ENCODE measurements at places on chromosomes 3 and 15. TPM values are rescaled to one million over a fixed set of nuclear protein-coding genes. Genes with fewer than 3 reads are reported as not detected.
A peak's percentile ranks its signal among the peaks of the same experiment; 100 is the strongest.

SCAANT1 gene
- not detected for polyA plus RNA-seq

FOXL2 gene
- polyA plus RNA-seq, result not detected

DNA sequence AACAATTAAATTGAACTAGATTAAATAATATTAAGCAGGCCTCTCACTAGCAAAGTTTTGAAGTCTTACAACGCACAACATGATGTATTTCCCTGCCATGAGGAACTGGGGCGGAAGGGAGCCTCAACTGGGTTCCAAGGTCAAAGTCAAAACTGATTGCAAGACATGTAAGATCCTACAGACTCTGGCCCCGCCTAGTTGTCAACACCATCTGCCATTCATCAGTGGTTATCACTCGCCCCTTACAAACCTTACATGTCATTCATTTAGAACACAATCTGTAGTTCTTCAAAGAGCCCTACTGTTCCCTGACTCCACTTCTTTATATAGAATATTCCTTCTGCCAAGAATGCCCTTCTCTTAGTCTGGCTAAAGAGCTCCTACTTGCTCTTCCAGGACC is 10.0 kb downstream of the ATP13A3 start:
- no peak for DNase-seq

GRCh38 chr3:170695486-170696064 is 109.7 kb upstream of the SLC7A14 start:
- no peak for DNase-seq

DNA sequence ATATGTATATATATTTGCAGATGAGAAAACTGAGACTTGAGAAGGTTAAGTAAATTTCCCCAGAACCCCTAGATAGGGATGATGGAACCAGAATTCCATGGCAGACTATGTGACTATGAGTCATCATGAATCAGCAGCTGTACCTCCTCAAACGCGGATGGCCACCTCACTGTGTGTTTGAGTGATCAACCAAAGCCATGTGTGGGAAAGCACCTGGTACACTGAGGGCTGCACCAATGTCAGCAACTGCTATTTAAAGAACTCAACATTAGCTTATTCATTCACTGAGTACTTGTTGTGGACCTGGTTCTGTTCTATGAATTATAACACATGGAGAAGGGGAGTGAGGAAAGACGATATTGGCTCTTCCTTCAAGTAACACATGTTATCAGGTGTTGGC is 377.0 kb downstream of the GAP43 start:
- DNase-seq, result no peak

- DNase-seq, result peak; percentile 14
These were observed 164.5 kb downstream of the RORA start for GRCh38 chr15:61064651-61065050.

DNA sequence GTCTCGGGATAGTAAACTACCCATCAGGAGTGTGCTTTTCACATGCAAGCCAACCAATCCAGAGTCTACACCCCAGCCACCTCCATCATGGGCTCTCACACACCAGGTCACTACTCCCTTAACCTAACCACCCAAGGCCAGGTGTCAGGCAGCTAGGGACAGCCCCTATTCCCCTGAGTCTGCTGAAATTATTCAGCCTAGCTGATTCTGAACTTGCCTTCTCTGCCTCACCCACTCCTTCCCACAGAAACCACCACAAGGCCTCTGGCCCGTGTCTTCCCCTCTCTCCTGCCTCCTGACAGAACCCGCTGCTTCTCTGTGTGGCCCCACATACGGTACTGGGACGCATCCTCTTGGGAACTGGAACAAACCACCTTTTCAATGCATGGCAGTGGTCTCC is 82.1 kb downstream of the PCSK6 start:
- DNase-seq, result no peak

DNA sequence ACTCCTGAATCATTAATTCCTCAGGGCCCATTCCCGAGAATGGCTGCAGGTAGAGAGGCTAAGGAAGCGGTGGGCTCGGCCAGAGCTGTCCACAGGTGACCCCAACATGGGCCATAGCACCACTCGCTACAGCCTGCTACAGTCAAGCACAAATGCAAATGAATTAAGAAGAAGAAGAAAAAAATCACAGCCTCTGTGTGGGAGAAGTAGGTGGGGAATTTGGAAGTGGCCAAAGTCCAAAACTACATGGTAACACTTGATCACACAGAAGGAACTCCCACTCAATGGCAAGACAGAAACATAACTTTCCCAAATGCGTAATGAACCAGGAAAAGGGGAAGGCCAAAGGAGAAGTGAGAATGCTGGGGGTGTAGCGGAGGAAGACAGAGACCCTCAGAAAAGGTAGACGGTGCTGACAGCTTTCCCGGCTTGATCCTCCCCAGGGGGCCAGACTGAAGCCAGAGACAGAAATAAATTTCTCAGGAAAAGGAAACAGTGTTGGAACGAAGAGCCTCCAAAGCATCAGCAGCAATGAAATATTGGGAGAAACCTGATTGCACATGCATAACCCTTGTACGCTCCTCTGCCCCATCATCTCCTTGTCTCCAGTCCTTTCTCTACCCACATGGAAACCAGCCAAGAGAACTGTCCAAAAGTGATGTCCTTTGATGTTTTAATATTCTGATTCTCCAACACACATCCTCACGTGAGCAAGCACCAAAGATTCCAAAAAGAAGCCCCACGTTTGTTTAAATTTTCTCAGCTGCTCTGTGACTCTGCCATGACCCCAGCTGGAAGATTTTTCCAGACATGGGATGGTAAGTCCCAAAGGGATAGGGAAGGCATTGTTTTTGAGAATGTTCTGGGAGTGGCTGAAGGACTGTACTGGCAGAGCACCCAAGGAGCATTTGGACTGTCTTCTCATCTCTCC is 107.6 kb downstream of the OXNAD1 start:
- DNase-seq, result no peak

DNA sequence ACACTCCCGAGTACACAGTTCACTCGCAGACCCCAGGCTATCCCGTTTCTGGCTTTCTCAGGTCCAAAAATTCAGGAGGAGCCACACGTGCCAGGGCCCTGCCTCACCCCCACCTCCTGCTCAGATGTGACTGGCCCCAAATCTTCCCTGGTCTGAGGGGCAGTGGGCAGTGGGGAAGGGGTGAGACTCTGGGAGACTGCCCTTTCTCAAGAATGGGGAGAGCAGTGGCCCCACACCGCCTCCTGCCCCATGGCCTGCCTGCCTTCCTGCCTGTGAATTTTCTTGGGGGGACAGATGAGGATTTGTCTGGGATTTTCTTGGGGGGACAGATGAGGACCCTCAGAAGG is 174.6 kb downstream of the MEGF11 start:
- DNase-seq, result no peak

DNA sequence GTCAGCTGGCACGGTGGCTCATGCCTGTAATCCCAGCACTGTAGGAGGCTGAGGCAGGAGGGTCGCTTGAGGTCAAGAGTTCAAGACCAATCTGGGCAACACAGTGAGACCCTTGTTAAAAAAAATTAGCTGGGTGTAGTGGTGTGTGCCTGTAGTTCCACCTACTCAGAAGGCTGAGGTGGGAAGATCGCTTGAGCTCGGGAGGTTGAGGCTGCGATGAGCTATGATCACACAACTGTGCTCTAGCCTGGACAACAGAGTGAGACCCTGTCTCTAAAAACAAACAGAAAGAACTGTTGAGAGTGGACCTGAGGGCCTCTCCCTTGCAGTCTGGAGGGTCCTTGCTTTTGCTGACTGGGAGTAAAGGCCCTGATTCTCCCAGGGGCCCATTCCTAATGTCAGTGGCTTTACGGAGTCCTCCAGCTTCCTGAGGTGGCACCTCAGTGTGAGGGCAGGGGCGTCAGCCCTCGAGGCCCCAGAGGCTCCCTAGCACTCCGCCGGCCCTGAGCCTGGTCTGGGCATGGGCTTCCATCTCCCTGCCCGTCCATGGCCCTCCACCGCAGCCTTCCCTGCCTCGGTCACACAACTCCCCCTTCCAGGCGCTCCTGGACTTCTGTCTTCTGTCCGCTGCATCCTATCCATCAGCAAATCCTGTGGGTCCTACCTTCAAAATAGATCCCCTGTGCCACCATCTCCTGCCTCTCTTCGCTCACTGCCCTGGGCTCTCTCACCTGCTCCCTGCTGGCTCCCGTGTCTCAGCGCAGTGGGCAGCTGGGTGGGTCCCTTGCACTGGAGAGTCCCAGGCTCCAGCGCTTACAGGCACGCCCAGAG is 19.0 kb downstream of the FBLN2 start:
- no peak for DNase-seq

DNA sequence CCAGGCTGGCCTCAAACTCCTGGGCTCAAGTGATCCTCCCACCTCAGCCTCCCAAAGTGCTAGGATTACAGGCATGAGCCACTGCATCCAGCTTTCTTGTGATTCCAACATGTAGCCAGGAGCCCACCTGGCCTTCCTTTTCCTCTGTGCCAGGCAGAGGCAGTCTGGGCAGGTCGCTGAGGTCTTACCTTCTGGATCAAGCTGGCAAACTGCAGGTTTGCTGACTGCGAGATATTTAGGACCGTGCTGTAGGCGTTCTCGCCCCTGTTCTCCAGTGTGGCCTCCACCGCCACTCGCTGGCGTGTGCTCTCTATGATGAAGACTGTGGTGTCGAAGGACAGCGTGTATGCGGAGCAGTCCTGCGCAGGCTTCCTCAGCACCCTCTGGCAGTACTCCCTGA is 42.5 kb downstream of the FEM1B start:
- DNase-seq, result no peak
